NCI-H2029 (cell line): ENCODE measurements at places on chromosomes 1 and 21.

DNA sequence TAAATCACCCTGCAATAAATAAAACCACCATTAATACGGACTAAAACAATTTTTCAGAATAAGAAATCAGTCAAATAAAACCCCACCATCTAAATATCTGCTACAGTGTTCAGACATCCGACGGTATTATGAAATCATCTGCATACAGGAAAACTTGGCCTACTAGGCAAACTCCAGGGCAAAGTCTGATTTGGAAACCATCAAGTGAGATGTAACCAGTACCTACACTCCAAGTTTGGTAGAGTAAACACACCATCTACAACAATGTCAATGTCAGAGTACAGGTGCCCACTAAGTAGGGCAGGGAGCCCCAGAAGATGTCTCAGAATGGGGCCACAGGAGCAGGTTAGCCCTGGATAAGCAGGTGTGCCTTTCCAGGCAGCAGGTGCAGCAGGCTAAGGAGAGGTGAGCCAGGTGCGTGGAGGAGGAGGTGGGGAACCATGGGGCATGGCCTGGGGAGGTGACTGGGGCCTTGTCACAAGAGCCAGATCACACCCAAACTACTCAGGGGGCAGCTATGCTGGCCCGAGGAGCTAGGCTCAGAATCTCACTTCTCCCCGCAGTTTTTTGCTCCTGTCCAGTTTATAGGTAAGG lies 59.6 kb downstream of the CAPZB start:
- no peak for DNase-seq

GRCh38 chr21:44846485-44847260 lies 26.8 kb downstream of the PTTG1IP start:
- DNase-seq: no peak

GRCh38 chr1:234400773-234401172 lies 27.5 kb downstream of the COA6 start:
- DNase-seq: no peak

- no peak for DNase-seq
Measured at GRCh38 chr1:98989556-98989907, 15.1 kb downstream of the PLPPR5 start.

DNA sequence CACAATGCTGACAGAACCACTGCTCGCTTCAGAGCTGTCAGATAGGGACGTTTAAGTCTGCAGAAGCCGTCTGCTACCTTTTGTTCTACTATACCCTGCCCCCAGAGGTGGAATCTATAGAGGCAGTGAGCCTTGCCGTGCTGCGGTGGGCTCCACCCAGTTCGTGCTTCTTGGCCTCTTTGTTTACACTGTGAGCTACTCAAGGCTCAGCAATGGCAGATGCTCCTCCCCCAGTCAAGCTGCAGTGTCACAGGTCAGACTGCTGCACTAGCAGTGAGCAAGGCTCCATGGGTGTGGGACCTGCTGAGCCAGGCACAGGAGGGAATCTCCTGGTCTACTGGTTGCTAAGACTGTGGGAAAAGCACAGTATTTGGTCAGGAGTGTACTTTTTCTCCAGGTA lies 47.1 kb downstream of the LEPR start:
- no peak for DNase-seq
